ENCODE measurements at places on chromosomes 2 and 18. TPM values are rescaled to one million over a fixed set of nuclear protein-coding genes. Genes with fewer than 3 reads are reported as not detected.

Gene PLGLB2
- 0.26 TPM for total RNA-seq

Gene MC2R
- not detected for total RNA-seq

Gene SRD5A2
- total RNA-seq = not detected

Gene AP1S3
- total RNA-seq = 0.68 TPM

Gene PDCL3
- 7.4 TPM for total RNA-seq

Gene PRSS56
- total RNA-seq = not detected

Measured in pericardium fibroblast (primary cell).